ENCODE measurements at places on chromosomes 12 and 14. TPM values are rescaled to one million over a fixed set of nuclear protein-coding genes. Genes with fewer than 3 reads are reported as not detected.
A peak's percentile ranks its signal among the peaks of the same experiment; 100 is the strongest.

Gene AGAP2
- polyA plus RNA-seq: 1.1 TPM

Gene SLCO1A2
- 0.97 TPM for polyA plus RNA-seq

GRCh38 chr12:85448548-85449139 lies 168.6 kb downstream of the ALX1 start:
- no peak for DNase-seq

DNA sequence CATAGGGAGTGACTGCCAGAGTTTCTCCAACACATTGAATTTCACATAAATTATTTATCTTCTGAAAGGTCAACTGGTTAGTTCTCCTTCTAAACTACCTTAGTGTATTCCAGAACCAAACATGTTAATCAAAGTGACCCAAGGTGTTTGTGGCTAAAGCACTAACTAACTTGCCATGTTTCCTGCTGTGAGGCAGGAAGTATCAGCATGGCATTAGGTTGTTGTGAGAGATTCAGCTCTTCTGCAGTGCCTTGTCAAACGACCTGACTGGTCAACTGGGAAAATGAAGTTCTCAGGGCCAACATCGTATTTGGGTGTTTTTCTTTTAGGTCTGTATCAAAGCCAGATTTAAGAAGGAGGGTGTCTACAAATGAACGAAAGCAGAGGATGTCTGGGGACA lies 448.1 kb downstream of the APAF1 start:
- DNase-seq: no peak

DNA sequence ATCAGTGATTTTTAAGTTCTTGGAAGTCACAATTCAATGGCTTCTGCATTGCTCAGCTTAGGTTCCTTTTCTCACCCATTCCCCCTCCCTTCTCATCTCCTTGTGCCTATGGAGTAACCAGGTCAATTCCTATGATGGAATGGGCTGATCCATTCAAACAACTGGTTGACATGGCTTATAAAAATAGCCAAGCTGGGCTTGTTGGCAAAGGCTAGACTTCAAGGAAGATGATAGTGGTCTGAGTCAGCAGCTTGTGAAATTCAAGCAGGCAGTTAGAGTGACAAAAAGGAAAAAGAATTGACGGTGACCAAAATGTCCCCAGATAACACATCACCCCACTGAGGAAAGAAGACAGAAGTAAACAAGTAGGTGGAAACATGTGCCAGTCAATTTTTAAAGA lies 119.9 kb upstream of the PCED1B start:
- no peak for DNase-seq

DNA sequence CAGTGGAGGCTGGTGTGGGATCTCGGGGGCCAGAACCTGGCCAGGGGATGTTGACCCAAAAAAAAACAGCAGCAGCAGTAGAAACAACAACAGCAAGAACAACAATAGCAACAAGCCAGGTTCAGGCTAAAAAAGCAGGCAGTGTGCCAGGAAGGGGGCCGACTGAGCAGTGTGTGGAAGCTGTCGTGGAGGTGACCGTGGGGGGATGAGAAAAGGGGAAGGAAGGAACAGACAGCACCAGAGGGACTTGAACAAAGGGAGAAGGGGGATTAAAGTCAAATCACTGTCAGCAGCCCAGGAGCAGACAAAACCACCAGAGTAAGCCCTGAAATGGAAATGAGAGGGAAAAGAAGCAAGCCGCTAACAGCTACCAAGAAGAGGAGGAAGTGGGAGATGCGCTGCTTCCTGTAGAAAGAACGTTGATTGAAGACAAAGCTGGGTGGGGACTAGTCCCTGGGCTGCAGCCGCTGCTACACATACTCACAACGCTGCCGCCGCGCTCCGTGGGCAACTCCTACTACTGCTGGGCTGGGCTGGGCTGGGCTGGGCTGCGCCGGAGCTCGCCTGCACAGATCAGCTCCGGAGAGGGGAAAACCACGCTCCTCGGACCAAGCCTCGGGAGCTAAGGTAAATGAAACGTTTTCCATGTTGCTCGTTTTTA lies at the start of gene GNG2:
TSS of gene GNG2 (plus strand) at position 449 of the 661 bp plus-strand sequence. CDS start 90,067 bp downstream, outside the sequence.
- peak; percentile 73 for DNase-seq

DNA sequence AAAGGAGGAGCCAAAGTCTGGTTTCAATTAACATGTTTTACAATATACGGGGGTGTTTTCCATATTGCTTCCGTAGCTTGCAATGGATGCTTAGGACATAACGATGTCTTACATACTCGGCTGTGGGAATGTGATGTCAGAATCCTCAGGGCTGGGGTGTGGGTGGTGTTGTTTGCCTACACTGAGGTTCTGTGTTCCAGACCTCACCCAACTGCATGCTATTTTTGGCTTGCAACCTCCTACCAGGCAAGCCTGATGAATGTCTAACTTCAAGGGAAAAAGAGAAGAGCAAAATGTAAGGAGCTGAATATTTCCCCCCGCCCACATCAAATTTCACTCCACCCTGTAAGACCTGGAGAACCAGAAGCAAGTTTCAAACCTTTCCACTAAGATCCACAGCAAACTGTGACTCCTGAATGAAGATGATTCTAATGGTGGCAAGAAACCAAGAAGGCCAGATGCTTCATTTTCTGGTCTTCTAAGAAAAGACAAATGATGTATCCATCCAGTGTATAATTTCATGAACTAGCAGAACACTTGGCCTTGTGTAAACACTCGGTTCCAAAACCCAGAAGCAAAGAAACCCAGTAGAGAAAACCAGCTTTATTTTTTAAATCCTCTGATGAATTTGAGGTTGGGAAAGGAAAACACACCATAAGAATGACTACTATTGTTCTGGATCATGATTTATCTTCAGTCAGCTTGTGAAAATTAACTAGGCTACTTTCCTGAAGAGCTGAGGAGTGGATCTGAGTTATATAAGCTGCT lies 227.9 kb downstream of the DACT1 start:
- DNase-seq: no peak
